ENCODE measurements at places on chromosomes 7 and 10. TPM values are rescaled to one million over a fixed set of nuclear protein-coding genes. Genes with fewer than 3 reads are reported as not detected.

HTR5A gene
- not detected for polyA plus RNA-seq

GSTO2 gene
- polyA plus RNA-seq, result 55.4 TPM

ENKUR gene
- polyA plus RNA-seq, result not detected

C10orf143 gene
- polyA plus RNA-seq, result 2.4 TPM

DRGX gene
- not detected for polyA plus RNA-seq

DDC gene
- not detected for polyA plus RNA-seq

ADIRF gene
- polyA plus RNA-seq, result 96.5 TPM

PCBD1 gene
- 94.6 TPM for polyA plus RNA-seq

NEUROD6 gene
- not detected for polyA plus RNA-seq

RTKN2 gene
- 1.1 TPM for polyA plus RNA-seq

GPR15LG gene
- polyA plus RNA-seq, result not detected

TMEM225B gene
- polyA plus RNA-seq, result 0.19 TPM

GIMAP7 gene
- not detected for polyA plus RNA-seq

NKX2-3 gene
- polyA plus RNA-seq, result not detected

HOGA1 gene
- 0.38 TPM for polyA plus RNA-seq

BEND7 gene
- polyA plus RNA-seq, result 1.4 TPM

MSRB2 gene
- polyA plus RNA-seq, result 36.1 TPM

MACROH2A2 gene
- polyA plus RNA-seq, result 35.6 TPM

CHRM2 gene
- polyA plus RNA-seq, result not detected

ETV1 gene
- 1.5 TPM for polyA plus RNA-seq

SHH gene
- polyA plus RNA-seq, result 0.01 TPM

ANKRD30A gene
- polyA plus RNA-seq, result not detected

PTPRN2 gene
- not detected for polyA plus RNA-seq

EPHB4 gene
- 53.5 TPM for polyA plus RNA-seq

NUTM2E gene
- polyA plus RNA-seq, result 0.17 TPM

ADGRA1 gene
- polyA plus RNA-seq, result not detected

GBX1 gene
- not detected for polyA plus RNA-seq

LRRC18 gene
- polyA plus RNA-seq, result not detected

VAX1 gene
- polyA plus RNA-seq, result 0.15 TPM

GPR26 gene
- not detected for polyA plus RNA-seq

OR2A1 gene
- polyA plus RNA-seq, result not detected
